ENCODE measurements at places on chromosomes 5 and 9.

GRCh38 chr9:116899337-116900006 is 212.4 kb downstream of the TRIM32 start:
- no peak for DNase-seq

GRCh38 chr9:79880626-79881025 is 308.9 kb downstream of the TLE4 start:
- no peak for DNase-seq

DNA sequence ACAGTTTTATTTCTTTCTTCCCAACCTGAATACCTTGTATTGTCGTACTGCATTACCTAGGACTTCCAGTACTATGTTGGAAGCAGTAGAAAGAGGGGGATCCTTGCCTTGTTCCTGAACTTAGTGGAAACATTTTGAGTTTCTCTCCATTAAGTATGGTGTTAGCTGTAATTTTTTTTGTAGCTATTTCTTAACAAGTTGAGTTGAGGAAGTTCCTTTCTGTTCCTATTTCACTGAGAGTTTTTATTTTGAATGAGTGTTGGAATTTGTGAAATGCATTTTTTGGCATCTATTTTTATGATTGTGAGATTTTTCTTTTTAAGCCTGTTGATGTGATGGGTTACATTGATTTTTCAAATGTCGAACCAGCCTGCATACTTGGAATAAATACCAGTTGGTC is 49.0 kb downstream of the FSD1L start:
- no peak for DNase-seq

- no peak for DNase-seq
These were observed 41.0 kb downstream of the MVB12B start for GRCh38 chr9:126367616-126368015.

DNA sequence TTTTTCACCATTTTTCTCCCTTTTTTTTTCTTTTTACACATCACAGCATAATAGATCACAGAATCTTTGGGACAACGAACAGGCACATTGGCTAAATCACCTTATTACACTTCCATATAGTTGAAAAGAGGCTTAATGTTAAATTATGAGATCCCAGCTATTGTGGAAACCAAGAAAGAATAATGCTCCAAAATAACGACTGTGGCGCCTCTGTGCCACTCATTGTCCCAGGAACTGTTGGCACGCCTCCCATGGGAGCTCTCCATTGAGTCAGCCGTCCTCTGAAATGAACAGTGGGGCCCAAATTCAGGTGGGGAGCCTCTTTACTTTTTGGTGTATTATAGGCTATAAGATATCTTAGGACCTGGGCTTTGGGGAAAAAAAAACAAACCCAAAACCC is 82.2 kb upstream of the NFIB start:
- no peak for DNase-seq

- no peak for DNase-seq
These were observed 41.3 kb upstream of the GRHPR start for GRCh38 chr9:37381094-37381741.

GRCh38 chr5:157290981-157291711 is 25.2 kb downstream of the CYFIP2 start:
- DNase-seq, result no peak

DNA sequence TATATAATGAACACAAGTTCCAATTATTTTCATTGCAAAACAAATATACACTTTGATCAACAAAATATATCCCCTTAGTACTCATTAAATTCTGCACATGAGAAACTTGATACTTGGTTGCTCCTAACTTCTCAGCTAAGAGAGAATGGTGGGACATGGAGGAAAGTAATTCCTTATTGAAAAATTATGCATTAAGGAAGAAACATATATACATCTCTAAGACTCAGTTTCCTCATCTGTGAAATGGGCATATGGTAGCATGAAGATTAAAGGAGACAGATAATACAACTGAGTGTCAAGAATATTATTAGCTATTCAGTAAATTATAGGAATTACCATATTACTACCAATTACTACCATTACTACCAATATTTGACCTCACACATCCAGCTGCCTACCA is 85.8 kb downstream of the CRB2 start:
- no peak for DNase-seq
